CD8-positive, alpha-beta memory T cell (primary cell): ENCODE measurements at places on chromosomes 1 and 21.

DNA sequence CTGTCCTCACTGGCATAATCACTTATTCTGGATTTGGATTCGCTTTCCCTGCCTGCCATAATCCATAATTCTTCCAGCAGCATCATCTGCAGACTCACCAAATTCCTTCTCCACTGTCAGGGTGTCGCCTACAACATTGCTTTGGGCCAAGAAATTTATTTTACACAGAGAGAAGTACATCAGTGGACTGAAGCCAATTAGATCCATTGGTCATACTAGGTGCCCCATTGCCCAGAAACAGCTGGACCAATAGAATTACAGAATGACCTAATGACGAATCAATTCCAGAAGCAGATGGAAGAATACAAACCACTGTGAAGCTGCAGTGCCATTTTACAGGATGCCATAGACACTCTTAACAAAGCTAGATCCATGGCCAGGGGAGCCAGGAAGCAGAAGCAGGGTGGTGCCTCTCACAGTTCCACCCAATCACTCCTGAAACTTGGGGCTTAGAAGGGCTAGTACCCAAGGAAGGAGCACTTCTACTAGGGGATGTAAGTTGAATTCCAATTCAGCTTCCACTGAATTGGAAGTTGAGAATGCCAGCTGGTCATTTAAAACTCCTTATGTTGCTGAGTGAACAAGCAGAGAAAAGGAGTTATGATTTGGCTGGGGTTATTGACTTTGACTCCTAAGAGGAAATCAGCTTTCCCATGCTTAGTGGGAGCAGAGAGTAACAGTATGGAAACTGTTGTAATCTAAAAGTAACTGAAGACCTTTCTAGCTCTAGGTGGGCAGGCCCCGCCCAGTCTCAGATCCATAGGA, 44.0 kb downstream of the EDN2 start:
- H3K27ac ChIP-seq: no peak overlapping the region
- H3K4me1 ChIP-seq: no peaks in the 10 kb centered on the region
- no peaks in the 10 kb centered on the region for H3K27me3 ChIP-seq
- H3K36me3 ChIP-seq: no peaks in the 10 kb centered on the region
- H3K4me3 ChIP-seq: no peak overlapping the region

GRCh38 chr1:210003501-210003900, 65.5 kb downstream of the SYT14 start:
- H3K27ac ChIP-seq: no peak overlapping the region
- no peak for DNase-seq
- H3K4me1 ChIP-seq: no peaks in the 10 kb centered on the region
- H3K36me3 ChIP-seq: no peaks in the 10 kb centered on the region
- H3K4me3 ChIP-seq: no peak overlapping the region

- no peak for DNase-seq
- no peaks in the 10 kb centered on the region for H3K4me1 ChIP-seq
- H3K27ac ChIP-seq: no peak overlapping the region
- no peaks in the 10 kb centered on the region for H3K36me3 ChIP-seq
These were observed 61.8 kb downstream of the RGS13 start for GRCh38 chr1:192697771-192698170.

GRCh38 chr1:117605774-117606648, at the start of gene TENT5C:
TSS of gene TENT5C (plus strand) at chr1:117606048. CDS start at chr1:117622869, 16,821 bp downstream.
- no peaks in the 10 kb centered on the region for H3K36me3 ChIP-seq
- peak within 1 kb of the TSS; percentile 93 for H3K4me3 ChIP-seq
- peak within 1 kb of the TSS; percentile 96 for H3K27ac ChIP-seq
- H3K4me1 ChIP-seq: peaks cover 36% of the 10 kb centered on the region

- no peak for DNase-seq
- peaks cover 10% of the 10 kb centered on the region for H3K27me3 ChIP-seq
- H3K4me3 ChIP-seq: no peak overlapping the region
These were observed 11.0 kb upstream of the RHBG start for GRCh38 chr1:156357977-156358376.

- H3K27me3 ChIP-seq: no peaks in the 10 kb centered on the region
- H3K36me3 ChIP-seq: no peaks in the 10 kb centered on the region
- no peak for DNase-seq
- peaks cover 15% of the 10 kb centered on the region for H3K4me1 ChIP-seq
These were observed 1.3 kb upstream of the NRIP1 start for GRCh38 chr21:15066123-15066575.

DNA sequence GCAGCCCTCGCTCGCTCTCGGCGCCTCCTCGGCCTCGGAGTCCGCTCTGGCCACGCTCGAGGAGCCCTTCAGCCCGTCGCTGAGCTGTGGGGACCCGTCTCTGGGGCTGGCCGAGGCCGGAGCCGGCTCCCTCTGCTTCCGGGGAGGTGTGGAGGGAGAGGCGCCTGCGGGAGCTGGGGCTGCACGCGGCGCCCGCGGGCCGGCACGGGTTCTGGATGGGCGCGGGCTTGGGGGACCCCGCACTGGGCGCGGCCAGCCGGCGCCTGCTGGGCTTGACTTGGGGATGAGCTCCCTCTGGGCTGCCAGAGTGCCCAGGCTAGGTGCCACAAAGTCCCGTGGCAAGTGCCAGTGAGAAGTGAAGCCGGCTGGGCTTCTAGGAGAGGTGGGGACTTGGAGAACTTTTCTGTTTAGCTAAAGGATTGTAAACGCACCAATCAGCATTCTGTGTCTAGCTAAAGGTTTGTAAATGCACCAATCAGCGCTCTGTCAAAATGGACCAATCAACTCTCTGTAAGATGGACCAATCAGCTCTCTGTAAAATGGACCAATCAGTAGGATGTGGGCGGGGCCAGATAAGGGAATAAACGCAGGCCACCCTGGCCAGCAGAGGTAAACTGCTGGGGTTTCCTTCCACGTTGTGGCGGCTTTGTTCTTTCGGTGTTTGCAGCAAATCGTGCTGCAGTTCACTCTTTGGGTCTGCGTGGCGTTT, 20.2 kb downstream of the EXOC8 start:
- no peaks in the 10 kb centered on the region for H3K36me3 ChIP-seq
- no peak overlapping the region for H3K4me3 ChIP-seq
- H3K27ac ChIP-seq: no peak overlapping the region
- H3K4me1 ChIP-seq: no peaks in the 10 kb centered on the region
- H3K27me3 ChIP-seq: no peaks in the 10 kb centered on the region

DNA sequence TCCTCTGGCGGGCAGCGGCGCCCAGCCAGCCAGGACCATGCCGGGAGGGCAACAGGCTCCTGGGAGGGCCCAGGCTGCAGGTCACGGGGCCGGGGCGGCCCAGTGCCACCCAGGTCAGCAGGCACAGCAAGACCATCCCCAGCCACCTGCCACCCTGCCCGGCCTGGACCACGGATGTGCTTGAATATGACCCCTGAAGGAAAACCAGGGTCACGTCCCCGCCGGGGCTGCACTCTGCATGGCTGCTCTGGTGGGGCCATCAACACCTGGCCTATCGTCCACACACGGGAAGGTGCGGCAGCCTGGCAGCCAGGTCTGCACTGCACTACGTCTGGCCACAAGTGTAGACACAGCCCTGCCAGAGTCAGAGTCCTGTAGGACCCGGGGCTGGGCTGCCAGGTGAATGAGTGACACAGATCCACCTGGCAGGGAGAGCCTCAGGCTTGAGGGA, 6.9 kb downstream of the WNT9A start:
- H3K27me3 ChIP-seq: no peaks in the 10 kb centered on the region
- DNase-seq: peak; percentile 36
- H3K4me1 ChIP-seq: no peaks in the 10 kb centered on the region
- no peak overlapping the region for H3K4me3 ChIP-seq
- no peak overlapping the region for H3K27ac ChIP-seq

DNA sequence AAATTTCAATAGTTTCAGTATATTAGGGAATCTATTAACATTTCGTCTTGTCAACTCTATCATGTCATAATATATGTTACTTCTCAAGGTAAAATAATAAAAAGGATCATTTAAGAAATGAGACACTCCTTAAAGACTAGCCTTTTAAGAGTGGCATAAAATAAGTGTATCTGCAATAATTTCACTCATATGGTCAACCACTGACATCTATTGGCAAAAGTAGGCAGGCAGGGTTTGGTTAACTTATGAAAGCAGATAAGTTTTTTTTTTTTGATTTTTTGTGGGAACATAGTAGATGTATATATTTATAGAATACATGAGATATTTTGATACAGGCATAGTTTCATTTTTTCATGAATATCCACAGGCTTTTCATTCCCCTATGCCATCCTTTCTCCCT, 5.5 kb upstream of the RGS21 start:
- H3K27ac ChIP-seq: no peak overlapping the region
- H3K4me1 ChIP-seq: no peaks in the 10 kb centered on the region
- no peaks in the 10 kb centered on the region for H3K36me3 ChIP-seq
- H3K27me3 ChIP-seq: no peaks in the 10 kb centered on the region
- DNase-seq: no peak
- no peak overlapping the region for H3K4me3 ChIP-seq

GRCh38 chr1:183302452-183303322, 115.5 kb downstream of the NMNAT2 start:
- no peaks in the 10 kb centered on the region for H3K36me3 ChIP-seq
- no peak for DNase-seq
- H3K27me3 ChIP-seq: peaks cover 3% of the 10 kb centered on the region
- no peaks in the 10 kb centered on the region for H3K4me1 ChIP-seq
- H3K4me3 ChIP-seq: no peak overlapping the region
- no peak overlapping the region for H3K27ac ChIP-seq

DNA sequence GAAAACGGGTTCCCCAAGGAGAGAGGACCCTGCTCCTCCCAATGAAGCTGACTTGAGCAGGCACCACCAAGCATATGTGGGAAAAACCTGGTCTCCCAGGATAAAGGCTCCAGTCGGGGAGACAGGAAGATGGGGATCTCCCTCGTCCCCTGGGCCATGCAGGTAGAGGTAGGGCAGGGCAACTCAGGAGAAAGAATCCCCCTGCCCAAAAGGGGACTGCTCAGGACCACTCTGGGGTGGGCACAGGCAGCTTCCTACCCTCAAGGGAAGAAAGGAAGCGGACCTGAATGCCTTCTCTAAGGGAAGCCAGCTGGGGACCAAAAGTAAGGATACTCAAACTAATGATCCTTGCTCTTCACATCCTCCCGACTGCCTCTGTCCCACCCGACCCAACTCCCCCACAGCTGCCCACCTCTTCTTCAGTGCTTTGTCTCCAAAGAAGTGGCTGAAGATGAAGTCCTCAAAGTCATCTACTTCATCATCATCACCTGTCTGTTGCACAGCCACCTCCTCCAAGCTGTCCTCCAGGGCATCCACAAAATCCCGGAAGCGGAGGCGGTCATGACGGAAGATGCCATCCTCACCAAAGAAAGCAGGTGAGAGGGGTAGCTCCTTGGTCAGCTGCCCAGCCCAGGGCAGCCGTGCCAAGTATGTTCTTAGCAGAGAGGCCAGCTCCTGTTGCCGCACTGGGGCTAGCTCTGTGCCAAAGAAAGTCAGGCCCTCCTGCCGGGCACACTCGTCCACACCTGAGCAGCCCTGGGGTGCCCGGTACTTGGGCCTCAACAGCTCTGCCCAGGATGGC, 8.8 kb upstream of the PMVK start:
- H3K4me1 ChIP-seq: peaks cover 50% of the 10 kb centered on the region
- H3K36me3 ChIP-seq: peaks cover 45% of the 10 kb centered on the region
- no peaks in the 10 kb centered on the region for H3K27me3 ChIP-seq
- peak overlapping the region; percentile 24 for H3K27ac ChIP-seq

DNA sequence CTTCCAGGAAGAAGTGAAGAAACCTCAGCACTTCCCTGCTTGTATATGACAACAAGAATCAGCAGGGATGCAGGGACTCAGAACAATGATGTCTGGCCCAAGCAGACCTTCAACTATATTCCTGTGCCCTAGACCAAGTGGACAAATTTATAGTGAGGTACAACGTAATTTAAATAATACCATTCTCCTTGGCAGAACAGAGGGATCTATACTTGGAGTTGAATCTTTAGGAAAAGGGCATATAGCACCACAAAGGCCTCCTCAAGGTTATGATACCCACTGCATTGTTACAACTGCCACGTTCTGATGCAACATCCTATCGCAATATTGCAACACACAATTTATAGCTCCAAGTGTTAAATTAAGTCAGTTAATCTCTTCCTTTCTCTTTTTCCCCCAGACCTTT, 29.1 kb upstream of the GFI1 start:
- H3K4me1 ChIP-seq: no peaks in the 10 kb centered on the region
- H3K27ac ChIP-seq: no peak overlapping the region
- H3K4me3 ChIP-seq: no peak overlapping the region
- no peak for DNase-seq
- H3K27me3 ChIP-seq: no peaks in the 10 kb centered on the region

DNA sequence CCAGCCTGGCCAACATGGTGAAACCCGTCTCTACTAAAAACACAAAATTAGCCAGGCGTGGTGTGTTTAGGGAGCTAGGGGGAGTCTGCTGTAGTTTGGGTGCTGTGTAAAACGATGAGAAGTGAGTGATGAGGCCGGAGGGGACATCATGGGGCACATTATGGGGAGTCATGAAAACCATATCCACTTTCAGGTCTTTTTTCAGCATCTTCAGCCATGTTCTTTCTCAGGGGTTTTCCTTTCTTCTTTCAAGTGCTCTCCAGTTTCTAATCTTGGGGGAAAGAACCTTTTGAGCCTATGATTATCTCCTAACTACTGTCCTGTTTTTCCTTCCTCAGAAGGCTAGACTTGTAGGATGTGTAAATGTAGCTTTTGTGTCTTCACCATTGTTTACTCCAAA, 14.4 kb downstream of the KDM4A start:
- H3K36me3 ChIP-seq: peaks cover 77% of the 10 kb centered on the region
- H3K27ac ChIP-seq: no peak overlapping the region

- H3K4me1 ChIP-seq: no peaks in the 10 kb centered on the region
- H3K4me3 ChIP-seq: no peak overlapping the region
- H3K27me3 ChIP-seq: no peaks in the 10 kb centered on the region
- no peak for DNase-seq
- no peaks in the 10 kb centered on the region for H3K36me3 ChIP-seq
- H3K27ac ChIP-seq: no peak overlapping the region
These were observed 76.1 kb upstream of the USP25 start for GRCh38 chr21:15653710-15654109.

GRCh38 chr1:30762152-30762929, 4.8 kb upstream of the LAPTM5 start:
- no peak overlapping the region for H3K4me3 ChIP-seq
- H3K27ac ChIP-seq: peak overlapping the region; percentile 96
- H3K4me1 ChIP-seq: peaks cover 69% of the 10 kb centered on the region
- DNase-seq: no peak
- H3K36me3 ChIP-seq: no peaks in the 10 kb centered on the region

DNA sequence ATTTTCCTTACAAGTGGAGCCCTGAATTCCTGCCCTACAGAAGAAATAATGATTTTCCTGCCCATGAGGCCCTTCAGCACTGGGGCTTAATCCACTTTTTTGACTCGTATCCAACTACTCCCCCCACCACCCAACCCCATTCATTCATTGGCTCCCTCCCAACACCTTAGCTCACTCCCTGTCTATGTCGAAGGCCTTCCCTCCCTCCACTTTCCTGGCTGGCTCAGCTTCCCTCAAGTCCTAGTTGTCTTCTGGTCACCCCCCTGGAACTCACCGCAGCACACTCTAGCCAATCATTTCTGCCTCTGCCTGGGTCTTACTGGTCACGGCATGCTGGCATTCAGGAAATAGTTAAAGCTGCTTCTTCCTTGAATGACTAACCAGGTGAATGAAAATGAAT, 118.9 kb downstream of the PGBD5 start:
- H3K27ac ChIP-seq: no peak overlapping the region
- no peak for DNase-seq
- no peaks in the 10 kb centered on the region for H3K36me3 ChIP-seq
- peaks cover 4% of the 10 kb centered on the region for H3K4me1 ChIP-seq
- H3K27me3 ChIP-seq: no peaks in the 10 kb centered on the region

- no peaks in the 10 kb centered on the region for H3K36me3 ChIP-seq
- DNase-seq: no peak
- H3K27me3 ChIP-seq: no peaks in the 10 kb centered on the region
- no peak overlapping the region for H3K4me3 ChIP-seq
- no peaks in the 10 kb centered on the region for H3K4me1 ChIP-seq
These were observed 175.0 kb downstream of the DAB1 start for GRCh38 chr1:57248830-57249229.
